ENCODE measurements at places on chromosomes 1 and 21.
A peak's percentile ranks its signal among the peaks of the same experiment; 100 is the strongest.

DNA sequence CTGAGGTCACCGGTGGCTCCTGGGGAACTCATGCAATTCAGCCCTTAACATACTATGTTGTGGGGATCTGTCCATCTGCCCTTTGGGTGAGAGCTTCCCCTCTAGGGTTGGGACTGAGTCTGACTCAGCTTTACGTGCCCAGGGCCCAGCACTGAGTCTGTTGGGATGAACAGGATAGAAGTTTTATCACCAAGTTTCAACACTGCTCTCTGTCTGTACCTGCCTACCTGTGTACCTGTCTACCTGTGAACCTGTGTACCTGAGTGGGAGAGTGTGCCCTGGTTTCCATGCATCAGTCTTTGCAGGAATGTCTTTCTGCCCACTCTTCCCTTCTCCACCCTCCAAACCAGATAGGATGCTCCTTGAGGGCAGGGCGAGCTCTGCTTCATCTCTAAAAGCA lies 90.6 kb upstream of the POU3F1 start:
- no peak for DNase-seq

DNA sequence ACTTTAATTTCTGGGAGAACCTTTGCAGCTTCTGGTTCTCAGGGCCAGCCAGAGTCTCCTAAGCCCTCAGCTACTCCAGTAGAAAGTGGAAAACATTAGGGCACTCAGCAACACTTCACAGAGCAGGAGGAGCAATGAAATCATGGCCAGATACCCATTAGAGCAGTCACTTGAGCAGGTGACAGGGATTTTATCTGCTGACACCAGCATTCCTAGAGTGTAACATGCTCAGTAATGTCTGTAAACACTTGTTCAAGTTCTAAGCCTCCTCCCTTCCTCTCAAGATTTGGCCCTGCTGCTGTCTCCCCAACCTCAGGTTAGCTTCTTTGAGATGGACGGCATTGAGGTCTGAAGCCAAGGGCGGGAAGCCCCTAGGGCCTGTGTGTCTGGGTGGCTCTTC lies 218.0 kb downstream of the GRIK3 start:
- DNase-seq: no peak

DNA sequence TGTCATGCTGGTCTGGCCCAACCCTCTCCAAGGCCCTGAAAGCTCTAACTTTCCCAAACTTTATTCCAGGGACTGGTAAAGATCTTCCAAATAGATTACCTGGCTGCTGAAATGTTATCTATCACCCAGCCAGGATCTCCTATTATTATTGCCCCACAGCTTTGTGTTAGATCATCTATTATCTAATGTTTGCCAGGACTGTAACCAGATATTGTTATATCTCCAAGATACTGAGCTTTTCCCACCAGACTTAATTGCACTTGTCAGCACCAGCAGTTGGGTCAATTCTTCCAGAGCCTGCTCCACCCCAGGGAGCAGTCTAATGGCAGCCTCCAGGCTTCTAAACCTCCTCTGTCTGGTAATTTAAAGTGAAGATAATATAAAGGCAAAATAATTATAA lies 59.1 kb downstream of the PRDX6 start:
- DNase-seq: no peak

GRCh38 chr1:184485751-184486723 lies 99.2 kb downstream of the C1orf21 start:
- DNase-seq: no peak

DNA sequence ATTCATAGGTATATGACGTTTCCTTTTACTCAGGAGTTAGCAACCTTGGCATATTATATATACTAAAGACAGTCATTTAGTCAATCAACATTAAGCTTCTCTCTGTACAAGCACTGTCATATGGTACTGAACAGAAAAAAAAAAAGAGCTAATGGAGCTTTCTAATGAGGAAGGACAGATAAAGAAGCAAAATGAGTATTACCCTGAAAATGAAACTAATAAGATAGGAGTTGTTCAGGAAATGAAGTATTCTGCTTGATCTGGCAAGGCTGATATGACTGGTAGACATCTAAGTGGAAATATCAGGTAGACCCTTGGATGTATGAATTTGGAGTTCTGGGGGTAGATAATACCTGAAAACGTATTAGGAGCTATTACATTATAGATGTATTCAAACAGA lies 4.3 kb upstream of the IKBKE start:
- peak; percentile 49 for DNase-seq

DNA sequence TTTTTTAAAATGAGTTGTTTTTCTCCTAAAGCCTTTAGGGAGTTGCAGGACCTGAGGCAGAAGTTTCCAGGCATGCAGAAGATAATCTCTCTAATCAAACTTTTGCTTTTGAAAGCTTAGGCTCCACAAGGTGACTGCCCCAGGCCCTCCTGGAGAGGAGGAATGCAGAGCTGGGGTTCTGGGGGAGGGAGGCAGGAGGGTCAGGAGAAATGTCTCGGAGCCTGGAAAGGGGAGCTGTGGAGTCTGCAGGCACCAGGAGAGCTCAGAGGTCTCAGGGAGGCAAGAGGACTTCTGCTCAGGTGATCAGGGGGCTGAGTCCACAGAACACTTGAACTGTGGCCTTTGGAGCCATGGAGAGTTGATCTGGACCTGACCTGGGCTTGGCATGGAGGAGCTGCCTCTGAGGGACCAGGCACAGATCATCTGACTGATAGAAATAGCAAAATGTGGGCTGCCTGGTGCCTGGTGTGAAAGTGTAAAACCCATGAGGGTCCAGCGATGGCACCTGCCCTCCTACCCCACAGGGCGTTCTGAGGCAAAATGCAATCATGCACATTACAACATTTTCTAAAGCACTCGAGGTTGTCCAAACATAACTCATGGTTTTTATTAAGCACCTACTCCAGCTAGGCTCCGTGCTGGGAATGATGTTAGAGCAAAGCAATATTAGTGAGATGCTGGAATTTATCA lies 10.0 kb upstream of the ABCG1 start:
- DNase-seq: no peak

GRCh38 chr1:30474818-30475200 lies 248.6 kb downstream of the MATN1 start:
- no peak for DNase-seq

DNA sequence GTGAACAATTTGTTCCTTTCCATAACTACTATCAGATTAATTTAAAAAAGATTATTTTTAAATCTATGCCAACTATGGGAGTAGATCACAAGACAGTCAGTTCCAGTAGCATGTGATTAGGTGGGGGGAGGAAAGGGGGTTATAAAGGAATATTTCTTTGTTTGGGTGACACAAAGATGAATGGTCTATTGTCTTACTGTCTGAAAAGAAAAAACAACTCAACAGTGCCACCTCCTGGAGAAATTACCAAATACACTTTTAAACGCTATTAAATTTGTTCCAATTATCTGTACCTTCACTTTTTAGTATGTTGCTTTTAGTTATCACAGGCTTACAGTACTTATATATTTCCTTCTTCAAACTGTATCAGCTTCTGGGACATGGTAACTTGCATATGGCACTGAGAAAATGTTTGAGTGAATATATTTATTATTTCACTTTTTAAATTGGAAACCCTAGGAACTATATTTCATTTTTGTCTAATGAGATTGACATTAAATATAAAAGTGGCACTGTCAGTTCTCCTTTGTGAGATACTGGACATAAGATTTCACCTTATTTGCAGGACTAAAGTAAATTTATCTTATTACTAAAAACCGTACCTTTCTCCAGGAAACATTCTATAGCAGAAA lies 1.7 kb upstream of the SORT1 start:
- peak; percentile 70 for DNase-seq

GRCh38 chr1:197302775-197303174 lies 34.7 kb downstream of the CRB1 start:
- no peak for DNase-seq

- no peak for DNase-seq
These were observed 44.5 kb downstream of the LRRC38 start for GRCh38 chr1:13469343-13469742.

DNA sequence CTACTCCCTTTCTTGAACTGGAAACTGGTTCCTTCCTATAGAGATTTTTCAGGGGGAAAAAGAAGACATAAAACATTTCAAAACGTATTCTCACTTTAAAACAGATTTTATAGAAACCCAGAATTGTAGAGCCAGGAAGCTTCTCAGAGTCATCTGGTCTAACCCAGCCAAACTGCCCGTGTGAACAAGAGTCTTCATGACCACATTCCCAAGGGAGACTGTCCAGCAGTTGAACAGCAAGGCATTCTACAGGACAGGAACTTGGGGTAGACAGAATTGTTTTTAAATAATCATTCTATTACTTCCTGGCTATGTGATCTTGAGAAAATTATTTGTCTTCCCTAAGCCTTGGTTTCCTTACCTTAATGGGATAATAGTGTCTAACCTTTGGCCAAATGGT lies 163.5 kb upstream of the IVNS1ABP start:
- no peak for DNase-seq

GRCh38 chr1:101854271-101854670 lies 142.5 kb downstream of the OLFM3 start:
- DNase-seq: no peak

DNA sequence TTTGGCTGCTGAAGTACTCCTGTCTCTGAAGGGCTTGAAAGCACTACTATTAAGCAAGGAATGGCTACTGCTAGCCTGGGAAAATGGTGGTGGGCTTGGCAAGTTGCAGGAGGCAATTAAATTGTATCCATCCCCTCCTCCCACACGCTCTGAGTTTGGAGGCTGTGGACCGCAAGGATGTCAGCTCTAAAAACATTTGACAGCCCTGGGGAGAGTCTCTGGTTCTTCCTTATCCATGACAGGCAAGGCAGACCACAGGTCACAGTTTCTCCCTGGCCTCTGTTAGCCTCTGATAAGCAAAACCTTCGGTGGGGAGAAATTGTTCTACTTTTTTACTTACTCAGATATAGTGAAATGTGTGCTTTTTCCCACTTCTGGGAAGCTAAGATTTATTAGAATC lies 46.6 kb downstream of the S1PR1 start:
- no peak for DNase-seq

DNA sequence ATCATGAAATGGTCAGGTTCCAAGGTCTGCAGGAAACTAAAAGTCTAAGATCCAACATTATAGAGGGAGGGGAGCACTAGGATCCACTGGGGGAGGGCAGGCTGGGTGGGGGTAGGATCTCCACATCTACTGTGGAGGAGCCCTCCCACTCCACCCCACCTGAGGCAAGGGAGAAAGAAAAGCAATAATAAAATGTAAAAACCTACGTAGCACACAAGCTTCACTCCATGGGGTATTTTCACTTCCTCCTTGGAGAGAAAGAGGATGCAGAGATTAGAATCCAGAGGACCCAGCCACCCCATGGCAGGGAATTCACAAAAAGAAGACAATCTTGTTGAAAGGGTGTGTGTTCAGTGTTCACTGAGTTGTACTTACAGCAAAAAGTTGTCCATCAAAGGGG lies 14.4 kb downstream of the SPOCD1 start:
- no peak for DNase-seq

- no peak for DNase-seq
These were observed 637 bp downstream of the LYPLA2 start for GRCh38 chr1:23791516-23792047.

DNA sequence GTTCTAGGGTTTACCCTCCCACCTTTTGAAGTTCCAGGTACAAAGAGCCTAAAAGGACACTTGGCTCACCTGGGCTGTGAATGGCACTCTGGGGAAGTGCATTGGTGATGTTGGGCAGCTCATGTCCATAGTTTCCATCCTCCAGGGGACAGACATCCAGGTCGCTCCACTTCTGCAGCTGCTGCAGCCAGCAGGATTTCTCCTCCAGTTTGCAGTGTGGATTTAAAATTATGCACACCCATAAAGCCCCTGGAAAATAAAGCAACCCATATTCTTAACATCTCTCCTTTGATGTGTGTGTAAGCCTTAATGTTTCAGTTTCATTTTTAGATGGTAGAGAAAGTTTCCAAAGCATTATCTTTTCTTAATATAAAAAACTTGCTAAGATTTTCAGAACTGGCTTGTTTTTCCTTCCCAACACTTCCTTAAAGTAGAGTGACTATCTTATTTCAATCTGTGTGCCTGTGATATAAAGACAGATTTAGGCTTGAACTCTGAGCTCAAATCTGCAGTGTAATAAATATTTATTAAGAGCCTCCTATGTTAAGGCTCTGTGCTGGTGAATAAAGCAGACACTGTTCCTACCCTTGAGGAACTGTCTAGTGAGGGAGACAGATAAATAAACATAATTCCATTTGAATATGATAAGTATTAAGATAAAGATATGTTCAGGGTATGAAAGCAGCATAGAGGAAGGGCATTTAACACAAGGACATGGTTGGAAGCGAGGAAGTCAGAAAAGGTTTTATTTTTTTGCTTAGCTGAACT lies 39.1 kb downstream of the UROD start:
- peak; percentile 14 for DNase-seq

GRCh38 chr21:16770266-16770665 lies 742.6 kb upstream of the CXADR start:
- DNase-seq: no peak

- no peak for DNase-seq
These were observed 14.9 kb downstream of the ETS2 start for GRCh38 chr21:38820471-38821239.

DNA sequence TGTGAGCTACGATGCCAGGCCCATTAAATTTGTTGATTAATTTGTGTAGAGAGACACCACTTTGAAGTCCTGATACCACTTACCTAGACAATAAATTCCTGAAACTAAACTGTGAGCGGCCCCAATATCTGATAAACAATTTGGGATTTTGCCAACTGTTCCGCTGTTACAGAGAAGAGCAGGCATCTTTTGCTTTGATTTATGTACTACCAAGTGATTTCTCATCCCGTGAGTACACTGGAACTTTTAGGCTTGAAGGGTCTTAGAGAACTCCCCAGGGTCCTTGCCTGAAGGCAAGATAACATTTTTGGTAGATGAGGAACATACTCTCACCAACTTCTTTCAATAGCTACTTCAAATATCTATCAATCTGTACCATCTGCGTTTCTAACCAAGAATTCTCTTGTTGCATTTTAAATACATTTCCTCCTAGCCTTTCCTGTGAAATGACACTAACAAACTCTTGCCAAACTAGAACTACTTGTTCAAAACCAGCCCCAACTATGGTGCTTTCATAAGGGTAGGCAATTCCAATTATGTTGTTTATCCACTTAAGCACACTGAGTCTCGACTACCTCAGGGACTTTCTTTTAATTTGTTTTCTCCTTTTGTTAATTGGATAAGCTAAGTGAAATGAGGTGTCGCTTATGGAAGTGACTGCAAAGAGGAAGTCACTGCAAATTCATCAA lies 23.2 kb upstream of the SLC30A1 start:
- DNase-seq: no peak

DNA sequence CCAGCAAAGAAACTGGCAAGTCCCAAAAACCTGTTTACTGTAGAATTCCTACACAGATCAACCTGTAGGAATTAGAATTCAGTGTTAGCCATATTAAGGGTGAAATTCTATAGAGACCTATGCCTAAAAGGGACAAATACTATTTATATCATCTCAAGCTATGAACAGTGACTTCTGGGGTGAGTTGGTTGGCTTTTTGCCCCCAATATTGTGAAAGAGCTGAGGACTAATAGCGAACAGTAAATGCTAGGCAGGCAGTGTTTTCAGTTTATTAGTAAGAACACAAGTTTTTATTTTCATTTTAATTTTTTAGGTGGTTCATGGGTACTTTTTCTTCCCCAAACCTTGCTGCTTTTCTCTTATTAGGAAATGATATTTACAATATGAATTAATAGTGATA lies 15.3 kb downstream of the SLC16A4 start:
- no peak for DNase-seq

- no peak for DNase-seq
These were observed 16.9 kb downstream of the SLC19A1 start for GRCh38 chr21:45525153-45525909.

GRCh38 chr1:93770640-93771039 lies 89.0 kb upstream of the BCAR3 start:
- no peak for DNase-seq

GRCh38 chr1:147579934-147580537 lies 38.7 kb downstream of the BCL9 start:
- DNase-seq: no peak

GRCh38 chr1:30274976-30275621 lies 448.3 kb downstream of the MATN1 start:
- DNase-seq: no peak

Measured in activated CD4-positive, alpha-beta T cell treated with anti-CD3 and anti-CD28 coated beads, Interleukin-2, Interleukin-4, amounts not matched to agents 100 ng/mL and 50 ng/mL, durations not matched to agents 16 hours and 8 hours (primary cell).